ENCODE measurements at places on chromosomes 1 and 21.

- DNase-seq, result no peak
These were observed 68.7 kb downstream of the HIVEP3 start for GRCh38 chr1:41850029-41850428.

DNA sequence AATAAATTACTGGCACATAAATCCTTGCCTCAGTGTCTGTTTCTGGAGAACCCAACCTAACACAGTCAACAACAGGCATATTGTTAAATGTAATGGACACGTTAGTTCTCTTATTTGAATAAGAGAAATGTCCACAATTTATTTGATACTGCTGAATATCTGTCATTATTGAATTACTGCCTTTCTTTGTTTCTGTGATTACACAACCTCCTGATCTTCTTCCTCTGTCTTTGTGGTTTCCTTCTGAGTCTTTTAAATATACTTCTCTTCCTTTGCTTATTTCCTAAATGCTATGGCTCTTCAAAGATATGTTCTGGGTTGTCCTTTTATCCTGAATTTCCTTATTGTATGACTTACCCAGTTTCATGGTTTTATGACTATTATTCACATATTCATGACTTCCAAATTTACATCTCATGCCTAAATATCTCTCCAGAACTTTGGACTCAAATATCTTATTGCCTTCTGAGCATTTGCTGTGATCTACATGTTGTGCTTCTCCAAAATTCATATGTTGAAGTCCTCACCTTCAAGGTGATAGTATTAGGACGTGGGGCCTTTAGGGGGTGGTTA, 39.9 kb downstream of the MSH4 start:
- no peak for DNase-seq

- no peak for DNase-seq
These were observed 10.6 kb downstream of the S100A6 start for GRCh38 chr1:153525088-153525728.

DNA sequence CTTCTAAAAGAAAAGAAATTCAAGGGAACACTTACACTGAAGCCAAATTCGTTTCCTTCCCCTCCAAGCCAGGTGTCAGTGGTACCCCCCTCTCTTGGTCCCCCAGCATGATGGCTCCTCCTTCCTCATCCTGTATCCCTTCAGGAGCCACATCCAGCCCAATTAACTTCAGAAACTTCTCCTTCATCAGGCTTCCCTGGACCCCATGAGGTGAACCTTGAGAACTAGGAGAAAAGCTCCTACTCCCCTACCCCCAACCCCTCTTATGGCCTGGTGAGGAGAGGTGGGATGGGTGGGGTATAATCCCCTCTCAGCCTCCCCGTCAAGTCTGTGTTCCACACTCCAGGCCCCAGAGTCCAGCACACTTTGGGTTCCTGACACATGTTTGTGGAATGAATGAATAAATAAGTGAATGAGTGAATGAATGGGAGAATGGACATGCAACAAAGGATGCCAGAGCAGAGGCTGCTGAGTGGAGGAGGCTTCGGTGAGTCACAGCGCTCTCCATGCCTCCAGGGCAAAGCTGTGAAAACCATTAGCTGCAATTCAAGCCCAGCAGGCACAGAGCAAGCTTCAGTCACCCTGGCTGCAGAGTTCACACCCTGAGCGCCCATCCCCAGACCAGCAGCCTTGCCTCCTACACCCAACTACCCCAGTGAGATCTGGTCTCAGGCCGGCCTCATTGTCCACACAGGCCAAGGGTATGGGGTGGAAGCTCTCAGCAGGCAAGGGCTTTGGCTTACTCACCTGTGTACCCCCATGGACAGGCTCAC, 43.8 kb downstream of the BATF3 start:
- DNase-seq, result no peak

- no peak for DNase-seq
These were observed 5.4 kb downstream of the PPP2R5A start for GRCh38 chr1:212290608-212291007.

DNA sequence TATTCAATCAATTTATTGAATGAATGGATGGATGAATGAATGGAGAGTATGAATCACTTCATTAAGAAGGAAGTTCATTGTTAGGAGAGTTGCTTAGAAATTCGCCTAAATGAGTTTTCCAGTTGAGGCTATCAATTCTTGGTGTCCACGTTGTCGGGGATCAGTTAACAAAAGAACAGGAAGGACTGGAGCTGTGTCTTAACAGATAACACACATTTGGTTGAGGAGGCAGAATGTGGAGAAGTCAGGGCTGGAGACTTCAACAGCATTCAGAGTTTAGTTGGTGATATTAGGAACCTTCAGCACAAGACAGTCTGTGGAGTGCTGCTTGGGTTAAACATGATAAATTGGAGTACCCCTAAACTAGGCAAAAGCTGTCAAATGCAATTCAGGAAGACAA, 33.7 kb downstream of the ZBTB18 start:
- no peak for DNase-seq

DNA sequence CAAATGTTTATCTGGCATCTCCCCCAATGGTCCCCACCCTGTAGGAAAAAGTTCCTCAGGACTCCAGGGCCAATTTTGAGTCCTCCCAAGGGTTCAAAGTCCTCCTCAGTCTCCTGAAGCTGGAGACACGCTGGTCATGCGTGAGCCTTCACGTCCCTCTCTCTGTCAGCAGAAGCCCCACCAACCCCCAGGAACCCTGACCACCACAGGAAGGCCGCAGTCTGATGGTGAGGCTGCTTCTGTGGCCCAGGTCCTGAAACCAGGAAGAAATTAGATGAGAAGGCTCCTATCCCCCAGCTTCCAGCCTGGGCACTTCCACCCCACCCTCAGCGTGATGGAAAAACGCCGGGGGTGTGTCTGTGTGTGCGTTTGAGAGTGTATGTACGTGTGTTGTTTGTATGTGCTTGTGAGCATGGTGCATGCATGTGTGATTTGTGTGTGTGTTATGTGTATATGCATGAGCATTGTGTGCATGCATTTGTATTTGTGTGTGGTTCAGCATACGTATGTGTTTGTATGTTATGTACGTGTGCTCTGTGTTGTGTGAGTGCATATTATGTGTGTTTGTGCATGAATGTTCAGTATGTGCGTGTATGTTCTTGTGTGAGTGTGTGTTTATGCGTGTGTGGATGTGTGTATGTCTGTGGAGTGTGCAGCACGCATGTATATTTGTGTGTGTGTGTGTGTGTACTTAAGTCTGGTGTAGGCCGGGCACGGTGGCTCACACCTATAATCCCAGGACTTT, 92.5 kb downstream of the SIK1 start:
- no peak for DNase-seq
